ENCODE measurements at places on chromosomes 12 and 14.

DNA sequence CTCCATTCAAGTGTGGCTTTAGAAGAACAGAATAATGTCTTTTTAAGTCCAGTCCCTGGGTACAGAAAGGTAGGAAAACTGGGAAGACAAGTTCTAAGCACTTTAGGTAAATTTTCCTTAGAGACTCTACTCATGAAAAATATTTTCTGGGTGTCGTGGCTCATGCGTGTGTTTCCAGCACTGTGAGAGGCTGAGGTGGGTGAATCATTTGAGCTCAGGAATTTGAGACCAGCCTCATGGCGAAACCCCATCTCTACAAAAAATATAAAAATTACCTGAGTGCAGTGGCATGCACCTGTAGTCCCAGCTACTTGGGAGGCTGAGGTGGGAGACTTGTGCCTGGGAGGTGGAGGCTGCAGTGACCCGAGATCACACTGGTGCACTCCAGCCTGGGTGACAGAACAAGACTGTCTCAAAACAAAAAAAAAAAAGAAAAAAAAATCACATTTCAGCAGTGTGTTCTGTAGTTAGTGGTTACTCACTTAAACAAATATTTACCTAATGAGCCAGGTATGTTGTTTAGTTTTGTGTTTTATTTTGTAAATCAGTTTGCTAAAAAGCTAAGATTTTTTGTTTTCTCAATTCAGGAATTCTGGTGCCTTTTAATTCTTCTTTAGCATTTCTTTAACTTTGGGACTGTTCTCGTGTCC is 52.3 kb upstream of the RD3L start:
- no peak for DNase-seq

- DNase-seq: no peak
Measured at GRCh38 chr12:93297032-93297431, 80.7 kb upstream of the NUDT4 start.

- no peak for DNase-seq
Measured at GRCh38 chr12:68180792-68181744, 21.5 kb upstream of the IFNG start.

DNA sequence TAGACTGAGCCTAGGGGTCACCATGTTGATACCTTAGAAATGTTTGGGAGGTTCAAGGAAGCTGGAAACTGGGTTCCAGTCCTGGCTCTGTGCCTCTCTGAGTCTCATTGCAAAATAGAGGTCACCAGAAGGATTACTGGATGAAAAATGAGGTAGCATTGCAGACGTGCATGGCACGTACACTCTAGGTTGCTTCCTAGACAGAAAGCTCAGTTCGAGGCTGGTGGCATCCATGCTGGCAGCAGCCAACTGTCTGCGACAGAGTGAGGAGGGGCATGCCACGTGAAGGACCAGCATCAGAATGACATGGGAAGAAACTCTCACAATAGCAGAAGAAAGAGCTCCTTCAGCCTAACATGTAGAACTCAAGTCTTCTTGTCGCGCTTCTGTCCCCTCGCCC is 4.6 kb upstream of the CYP46A1 start:
- no peak for DNase-seq

GRCh38 chr14:36315159-36315853 is 5.1 kb downstream of the MBIP start:
- DNase-seq: peak; percentile 17

GRCh38 chr12:116376354-116377193 is 99.1 kb upstream of the MED13L start:
- peak; percentile 97 for DNase-seq

DNA sequence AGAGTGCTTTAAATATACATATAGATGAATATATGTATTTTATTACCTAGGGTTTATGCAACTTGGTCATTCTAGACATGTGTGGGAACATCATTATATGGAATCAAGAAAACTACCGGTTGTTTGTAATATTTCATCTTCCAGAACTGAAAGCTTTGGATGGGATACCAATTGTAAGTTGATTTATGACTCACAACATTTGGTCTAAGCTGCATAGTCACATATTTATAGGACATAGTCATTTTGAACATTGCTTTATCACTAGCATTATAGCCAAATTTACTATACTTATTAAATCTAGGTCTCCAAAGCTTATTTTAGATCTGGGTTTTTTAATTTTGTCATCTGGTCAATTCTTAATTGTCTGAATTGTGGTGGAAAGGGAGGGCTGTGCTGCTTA is 83.7 kb upstream of the PCNX4 start:
- DNase-seq: no peak

DNA sequence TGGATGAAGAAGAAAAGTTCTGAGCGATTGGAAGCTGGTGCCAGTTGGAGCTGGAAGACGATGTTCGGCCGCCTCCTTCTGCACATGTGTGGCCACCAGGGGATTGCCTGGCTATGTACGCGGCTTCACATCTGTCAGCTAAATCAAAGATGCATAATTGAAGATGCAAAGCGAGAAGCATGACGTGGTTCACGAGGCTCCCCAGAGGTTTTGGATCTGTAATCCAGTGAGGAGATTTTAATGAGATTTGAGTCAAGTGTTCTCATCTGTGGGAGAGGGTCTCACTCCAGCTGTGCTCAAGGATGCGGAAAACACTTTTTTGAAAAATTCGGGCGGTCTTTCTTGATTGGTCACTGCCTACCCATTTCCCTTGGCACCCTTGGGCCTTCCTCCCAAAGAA is 94.6 kb downstream of the PAX9 start:
- DNase-seq: no peak

GRCh38 chr14:41749429-41749828 is 142.8 kb downstream of the LRFN5 start:
- no peak for DNase-seq

GRCh38 chr14:99543985-99544384 is 60.0 kb downstream of the CCDC85C start:
- DNase-seq: no peak

GRCh38 chr14:99737451-99737951 is 53.4 kb downstream of the CYP46A1 start:
- DNase-seq: no peak

- no peak for DNase-seq
Measured at GRCh38 chr12:107327651-107328182, 234.4 kb upstream of the CRY1 start.

GRCh38 chr12:15056218-15056617 is 83.4 kb downstream of the PDE6H start:
- no peak for DNase-seq

GRCh38 chr12:124545508-124546418 is 21.6 kb downstream of the NCOR2 start:
- no peak for DNase-seq

GRCh38 chr14:61627612-61628011 is 67.7 kb upstream of the HIF1A start:
- no peak for DNase-seq

GRCh38 chr12:100266585-100266834 is 369 bp downstream of the DEPDC4 start:
- DNase-seq: no peak

DNA sequence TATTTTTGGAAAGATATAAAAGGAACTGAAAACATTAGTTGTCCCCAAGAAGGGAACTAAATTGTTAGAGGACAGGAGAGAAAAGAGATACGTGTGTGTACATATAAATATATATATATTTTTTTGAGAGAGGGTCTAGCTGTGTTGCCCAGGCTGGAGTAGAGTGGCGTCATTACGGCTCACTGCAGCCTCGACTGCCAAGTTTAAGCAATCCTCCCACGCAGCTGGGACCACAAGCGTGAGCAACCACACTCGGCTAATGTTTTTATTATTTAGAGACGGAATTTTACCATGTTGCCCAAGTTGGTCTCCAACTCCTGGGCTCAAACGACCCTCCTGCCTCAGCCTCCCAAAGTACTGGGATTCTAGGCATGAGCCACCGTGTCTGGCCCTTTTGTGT is 16.2 kb upstream of the NOP2 start:
- no peak for DNase-seq

GRCh38 chr12:121033625-121034349 is 5.3 kb downstream of the OASL start:
- no peak for DNase-seq

GRCh38 chr12:132176920-132177551 is 32.8 kb downstream of the NOC4L start:
- no peak for DNase-seq

- DNase-seq: no peak
Measured at GRCh38 chr12:46360908-46361666, 11.5 kb downstream of the SLC38A2 start.

DNA sequence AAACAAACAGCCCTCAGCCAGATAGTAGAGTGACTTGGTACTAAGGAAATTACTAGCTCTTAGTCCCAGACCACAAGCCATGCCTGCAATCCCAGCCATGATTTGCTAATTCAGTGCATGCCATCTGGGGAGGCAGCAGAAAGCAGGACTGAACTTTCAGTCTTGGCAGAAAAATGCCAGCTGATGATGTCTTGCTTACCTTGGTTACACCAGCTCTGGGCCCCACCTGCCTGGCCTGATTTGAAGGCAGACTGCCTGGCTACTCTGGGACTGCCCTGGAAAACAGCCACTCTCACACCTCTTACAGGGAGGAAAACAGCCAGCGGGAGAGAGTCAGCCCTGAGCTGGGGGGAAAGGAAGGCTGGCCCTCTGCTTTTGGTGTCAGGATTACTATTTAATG is 4.6 kb upstream of the UNC119B start:
- DNase-seq: no peak

DNA sequence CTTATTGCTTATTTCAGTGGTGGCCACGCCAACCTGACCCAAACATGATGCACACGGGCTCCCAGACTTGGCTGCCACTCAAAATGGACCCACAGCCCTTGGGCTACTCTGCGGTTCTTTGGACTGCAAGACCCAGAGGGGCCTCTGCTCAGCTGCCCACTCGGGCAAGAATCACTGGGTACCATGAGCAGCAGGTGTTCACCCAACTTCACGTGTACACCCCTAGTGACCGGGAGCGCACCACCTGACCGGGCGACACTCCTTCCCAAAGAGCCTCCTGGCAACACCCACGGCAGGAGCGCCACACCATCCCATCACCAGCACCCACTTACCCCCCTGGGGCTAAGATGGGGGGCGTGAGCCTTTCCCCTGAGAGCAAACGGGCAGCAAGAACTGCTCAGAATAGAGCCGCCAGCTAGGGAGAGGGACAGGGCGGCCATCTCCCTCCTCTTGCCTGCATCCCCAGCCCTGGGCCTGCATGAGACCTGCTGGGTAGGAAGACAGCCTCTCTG is 32.0 kb downstream of the CCNK start:
- DNase-seq: no peak

DNA sequence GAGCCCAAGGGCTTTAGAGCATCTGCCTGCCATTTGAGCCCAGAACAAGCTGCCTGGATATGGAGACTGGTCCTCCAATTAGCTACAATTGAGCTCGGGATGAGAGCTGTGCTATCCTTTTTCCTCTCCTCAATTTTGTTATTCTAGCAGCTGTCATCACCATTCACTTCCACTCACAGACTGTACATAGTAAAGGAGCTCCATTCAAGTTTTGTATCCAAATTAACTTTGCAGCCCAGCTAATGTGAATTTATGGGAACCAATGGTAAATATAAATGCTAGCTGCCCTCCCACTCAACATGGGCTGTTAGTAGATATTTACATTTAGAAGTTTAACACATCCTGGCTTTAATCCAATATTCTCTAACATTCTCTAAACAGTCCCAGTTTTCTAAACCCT is 44.6 kb downstream of the BMP4 start:
- DNase-seq: peak; percentile 7

Measured in NCI-H1105 treated with DMSO at 0.1 percent for 48 hours (cell line).